Foreskin keratinocyte (primary cell): ENCODE measurements at places on chromosomes 2 and 18. TPM values are rescaled to one million over a fixed set of nuclear protein-coding genes. Genes with fewer than 3 reads are reported as not detected.

DNA sequence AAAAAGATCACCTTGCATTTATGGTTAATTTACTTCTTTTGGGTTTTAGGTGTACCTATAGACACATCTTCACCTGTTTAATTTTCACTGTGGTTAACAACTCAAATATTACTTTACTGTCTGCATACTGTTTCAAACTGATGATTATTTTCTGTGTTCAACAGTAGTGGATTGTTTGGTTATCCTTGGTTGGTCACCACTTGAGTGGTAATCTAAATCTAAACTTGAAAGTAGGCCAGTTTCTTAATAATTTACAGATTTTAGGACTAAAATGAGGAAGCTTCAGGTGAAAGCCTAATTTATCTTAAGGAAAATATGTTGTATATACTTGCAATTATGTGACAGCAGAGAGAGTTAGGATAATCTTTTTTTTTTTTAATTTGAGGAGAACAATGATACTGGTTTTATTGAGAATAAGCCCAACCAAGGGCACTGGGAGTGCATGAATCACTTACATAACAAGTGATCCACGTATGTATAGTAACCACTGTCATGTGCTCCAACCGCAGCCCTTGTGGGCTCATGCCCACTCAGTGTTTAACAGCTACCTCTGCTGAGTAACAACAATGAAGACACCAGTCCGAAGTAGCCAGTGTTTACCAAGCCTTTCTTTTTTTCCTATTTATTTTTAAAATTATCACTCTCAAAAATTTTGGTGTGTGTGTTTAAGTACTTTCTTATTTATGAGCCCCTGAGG lies 31.0 kb upstream of the WDSUB1 start:
- DNase-seq: no peak

DNA sequence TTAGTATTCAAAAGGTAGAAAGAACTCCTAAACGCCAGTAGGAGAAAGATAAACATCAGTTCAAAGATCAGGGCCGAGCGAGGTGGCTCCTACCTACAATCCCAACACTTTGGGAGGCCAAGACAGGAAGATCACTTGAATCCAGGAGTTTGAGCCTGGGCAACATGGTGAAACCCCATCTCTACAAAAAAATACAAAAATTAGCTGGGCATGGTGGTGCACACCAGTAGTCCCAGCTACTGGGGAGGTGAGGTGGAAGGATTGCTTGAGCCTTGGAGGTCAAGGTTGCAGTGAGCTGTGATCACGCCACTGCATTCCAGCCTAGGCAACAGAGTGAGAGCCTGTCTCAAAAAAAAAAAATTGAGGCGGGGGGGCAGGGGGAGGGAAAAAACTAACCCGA lies 40.6 kb downstream of the MBOAT2 start:
- DNase-seq: no peak

The LYPD1 gene
- not detected in 2 replicates for total RNA-seq

The SULT1C3 gene
- not detected in 2 replicates for total RNA-seq

- no peak for DNase-seq
These were observed 74.7 kb downstream of the TNFRSF11A start for GRCh38 chr18:62399781-62400308.
